Activated CD4-positive, alpha-beta T cell treated with anti-CD3 and anti-CD28 coated beads, Interleukin-10, Interleukin-2, amounts not matched to agents 100 ng/mL and 50 ng/mL, durations not matched to agents 16 hours and 8 hours (primary cell): ENCODE measurements at places on chromosomes 6 and 20.

- DNase-seq = no peak
Observed at GRCh38 chr20:33724439-33725094, 4.5 kb upstream of the PXMP4 start.

DNA sequence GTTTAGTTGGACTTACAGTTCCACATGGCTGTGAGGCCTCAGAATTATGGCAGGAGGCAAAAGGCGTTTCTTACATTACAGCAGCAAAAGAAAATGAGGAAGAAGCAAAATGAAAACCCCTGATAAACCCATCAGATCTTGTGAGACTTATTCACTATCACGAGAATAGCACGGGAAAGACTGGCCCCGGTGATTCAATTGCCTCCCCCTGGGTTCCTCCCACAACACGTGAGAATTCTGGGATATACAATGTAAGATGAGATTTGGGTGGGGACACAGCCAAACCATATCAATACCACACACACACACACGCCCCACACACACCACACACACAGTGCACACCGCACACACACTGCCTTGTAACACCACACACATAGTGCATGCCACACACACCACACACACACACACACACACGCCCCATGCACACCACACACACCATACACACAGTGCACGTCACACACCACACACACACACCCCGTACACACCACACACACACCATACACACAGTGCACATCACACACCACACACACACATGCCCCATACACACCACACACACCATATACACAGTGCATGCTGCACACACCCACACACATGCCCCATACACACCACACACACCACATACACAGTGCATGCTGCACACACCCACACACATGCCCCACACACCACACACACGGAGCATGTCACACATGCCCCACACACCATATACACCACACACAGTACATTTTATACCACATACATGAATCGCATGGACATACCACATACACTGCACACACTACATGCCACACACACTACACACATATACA lies 310.5 kb downstream of the TAF4 start:
- DNase-seq = no peak

- peak; percentile 46 for DNase-seq
Observed at GRCh38 chr6:36979347-36979742, 6.7 kb downstream of the MTCH1 start.

DNA sequence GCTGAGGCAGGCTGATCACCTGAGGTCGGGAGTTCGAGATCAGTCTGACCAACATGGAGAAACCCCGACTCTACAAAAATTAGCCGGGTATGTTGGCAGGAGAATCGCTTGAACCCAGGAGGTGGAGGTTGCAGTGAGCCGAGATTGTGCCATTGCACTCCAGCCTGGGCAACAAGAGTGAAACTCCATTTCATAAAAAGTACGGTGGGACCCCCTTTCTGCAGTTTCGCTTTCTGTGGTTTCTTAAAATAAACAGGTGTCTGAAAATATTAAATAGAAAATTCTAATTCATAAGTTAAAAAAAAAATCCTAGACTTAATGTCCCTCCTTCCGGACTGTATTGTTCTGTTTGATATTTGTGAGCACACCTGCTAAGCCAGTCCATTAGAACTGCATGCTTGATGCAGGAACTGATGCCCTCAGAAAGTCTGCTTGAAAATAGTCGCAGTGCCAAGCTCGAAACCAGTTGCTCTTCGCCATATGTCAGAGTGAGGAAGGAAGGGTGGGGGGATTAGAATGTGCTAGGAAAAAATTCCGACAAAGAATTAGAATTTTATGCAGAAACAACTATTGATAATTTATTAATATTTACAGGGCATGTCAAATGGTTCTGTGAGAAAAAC lies 85.9 kb downstream of the JARID2 start:
- no peak for DNase-seq

DNA sequence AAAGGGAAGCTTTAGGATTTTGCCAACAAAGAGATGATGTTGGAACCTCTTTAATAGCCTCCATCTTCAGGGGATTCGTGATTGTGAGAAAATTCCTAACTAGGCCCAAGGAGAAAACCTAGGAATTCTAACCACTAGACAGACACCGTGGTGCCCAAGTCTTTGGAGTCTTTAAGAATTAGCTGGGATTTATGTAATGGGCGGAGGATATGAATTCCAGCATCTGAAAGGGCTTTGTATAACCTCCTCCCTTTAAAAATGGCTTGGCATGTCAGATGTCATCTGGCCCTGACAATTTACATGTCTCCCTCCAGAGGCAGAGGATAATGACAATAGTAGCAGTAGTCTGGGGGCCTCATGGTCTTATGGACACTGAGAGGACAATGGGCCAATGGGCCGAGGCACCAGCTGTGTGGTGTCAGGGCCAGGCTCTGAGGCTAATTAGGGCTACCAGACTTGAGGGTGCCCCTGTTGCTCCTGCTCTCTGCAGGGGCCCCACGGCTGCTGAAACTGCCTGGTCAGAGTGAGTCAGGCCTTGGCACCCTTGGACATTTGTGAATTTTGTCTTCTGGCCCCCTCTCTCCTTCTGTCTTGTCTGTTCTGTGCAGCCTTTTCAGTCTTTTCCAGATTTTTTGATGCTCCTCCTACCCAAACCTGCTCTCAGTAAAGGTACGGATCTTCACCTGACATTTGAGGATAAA lies 113.9 kb downstream of the EDN1 start:
- DNase-seq = no peak

DNA sequence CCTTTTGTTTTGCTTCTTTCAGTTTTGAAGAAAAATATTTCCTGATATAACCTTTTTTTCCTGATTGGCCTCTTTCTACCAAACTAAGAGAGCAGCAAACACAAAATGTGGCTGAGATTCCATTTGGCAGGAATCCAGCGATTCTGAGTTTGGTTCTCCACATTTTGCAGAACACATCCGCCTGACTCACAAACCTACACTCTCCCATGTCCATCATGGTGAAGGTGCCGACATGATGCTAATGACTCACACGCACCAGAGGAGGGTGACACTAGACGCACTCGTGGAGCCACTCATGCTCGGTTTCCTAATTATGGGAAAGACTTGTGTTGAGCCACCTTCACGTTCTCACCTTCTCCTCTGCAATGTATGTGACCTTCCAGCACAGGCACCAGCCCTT lies 45.9 kb upstream of the DUSP22 start:
- no peak for DNase-seq

DNA sequence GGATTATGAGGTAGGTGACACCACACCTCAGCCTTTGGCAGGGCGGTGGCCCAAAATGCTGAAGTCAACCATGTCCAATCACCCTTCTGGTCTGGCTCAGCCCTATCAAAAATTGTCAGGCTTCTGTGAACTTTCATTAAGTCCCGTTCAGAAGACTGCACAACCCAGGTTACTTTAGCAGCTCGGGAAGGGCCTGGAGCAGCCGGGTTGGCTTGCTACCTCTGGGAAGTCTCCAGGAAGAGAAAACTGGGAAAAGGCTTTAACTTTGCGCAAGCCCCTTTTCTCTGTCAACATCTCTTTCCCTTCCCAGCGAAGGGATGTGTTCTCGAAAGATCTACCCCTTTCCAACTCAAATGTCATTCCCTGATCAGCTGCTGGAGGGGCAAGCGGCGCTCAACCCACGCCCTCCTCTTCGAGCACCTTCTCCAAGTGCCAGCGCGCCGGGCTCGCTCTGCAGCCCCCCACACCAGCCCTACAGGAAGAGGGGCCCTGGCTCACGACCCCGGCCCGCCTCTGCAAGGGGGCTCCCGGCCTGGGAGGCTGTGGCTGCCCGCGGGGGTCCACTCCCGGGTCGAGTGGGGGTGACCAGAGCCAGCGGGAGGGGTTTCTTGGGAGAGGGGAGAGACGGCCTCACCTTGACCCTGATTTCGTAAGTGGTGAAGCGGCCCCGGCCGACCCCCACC lies 573 bp downstream of the SNX3 start:
- peak; percentile 43 for DNase-seq

DNA sequence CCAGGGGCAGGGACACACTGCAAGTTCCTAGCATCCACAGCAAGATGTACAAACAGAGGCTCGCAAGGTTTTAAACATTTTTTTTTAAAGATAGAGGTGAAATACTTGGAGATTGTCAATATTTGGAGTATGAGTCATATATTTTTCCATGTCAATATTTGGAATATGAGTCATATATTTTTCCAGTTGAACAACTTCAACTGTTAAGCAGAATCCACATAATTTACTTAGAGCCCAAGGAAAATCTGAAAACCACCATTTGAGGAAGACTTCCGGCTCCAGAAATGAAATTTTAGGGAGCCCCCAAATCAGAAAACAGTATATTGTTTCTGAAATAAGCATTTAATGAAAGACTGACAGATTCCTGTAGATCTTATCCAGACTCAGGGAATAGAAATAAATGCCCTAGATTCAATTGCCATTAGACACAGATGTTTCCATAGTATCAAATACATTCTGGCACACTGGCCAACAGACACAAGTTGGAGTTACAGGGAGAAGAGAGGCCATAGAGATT lies 51.6 kb upstream of the FAM184A start:
- DNase-seq = no peak

DNA sequence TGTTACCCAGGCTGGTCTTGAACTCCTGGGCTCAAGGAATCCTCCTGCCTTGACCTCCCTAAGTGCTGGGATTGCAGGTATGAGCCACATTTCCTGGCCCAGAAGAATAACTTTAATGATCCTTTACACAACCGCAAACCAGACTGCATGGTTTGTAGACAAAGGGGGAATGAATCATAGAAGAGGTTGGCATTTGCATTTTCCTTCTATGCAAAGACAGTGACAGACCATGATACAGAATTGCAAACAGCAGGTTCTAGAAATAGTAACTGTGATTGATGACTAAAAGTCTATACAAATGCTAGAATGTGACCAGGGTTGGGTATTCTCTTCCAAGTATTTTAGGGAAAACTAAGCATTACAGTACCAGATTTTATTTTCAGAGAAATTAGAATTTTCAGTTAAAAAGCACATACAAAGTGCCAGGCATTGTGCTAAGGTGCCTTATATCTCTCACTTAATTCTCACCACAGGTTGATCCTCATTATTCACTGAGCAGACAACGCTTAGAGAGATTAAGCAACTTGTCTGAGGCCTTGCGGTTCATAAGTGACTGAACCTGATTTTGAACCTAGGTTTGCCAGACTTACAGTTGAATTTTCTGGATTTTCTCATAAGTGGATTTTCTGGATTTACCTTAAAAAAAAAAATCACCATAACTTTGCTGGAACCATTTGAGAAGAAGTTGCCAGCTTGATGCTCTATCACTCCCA lies 146.6 kb downstream of the ZFAND3 start:
- no peak for DNase-seq

GRCh38 chr6:22848121-22848520 lies 278.8 kb downstream of the HDGFL1 start:
- no peak for DNase-seq

GRCh38 chr20:32354592-32355416 lies 3.3 kb upstream of the ASXL1 start:
- DNase-seq = peak; percentile 85

- no peak for DNase-seq
Observed at GRCh38 chr6:42095094-42095493, 44.8 kb downstream of the TAF8 start.

- DNase-seq = peak; percentile 16
Observed at GRCh38 chr20:59560588-59561227, 43.6 kb upstream of the PHACTR3 start.

DNA sequence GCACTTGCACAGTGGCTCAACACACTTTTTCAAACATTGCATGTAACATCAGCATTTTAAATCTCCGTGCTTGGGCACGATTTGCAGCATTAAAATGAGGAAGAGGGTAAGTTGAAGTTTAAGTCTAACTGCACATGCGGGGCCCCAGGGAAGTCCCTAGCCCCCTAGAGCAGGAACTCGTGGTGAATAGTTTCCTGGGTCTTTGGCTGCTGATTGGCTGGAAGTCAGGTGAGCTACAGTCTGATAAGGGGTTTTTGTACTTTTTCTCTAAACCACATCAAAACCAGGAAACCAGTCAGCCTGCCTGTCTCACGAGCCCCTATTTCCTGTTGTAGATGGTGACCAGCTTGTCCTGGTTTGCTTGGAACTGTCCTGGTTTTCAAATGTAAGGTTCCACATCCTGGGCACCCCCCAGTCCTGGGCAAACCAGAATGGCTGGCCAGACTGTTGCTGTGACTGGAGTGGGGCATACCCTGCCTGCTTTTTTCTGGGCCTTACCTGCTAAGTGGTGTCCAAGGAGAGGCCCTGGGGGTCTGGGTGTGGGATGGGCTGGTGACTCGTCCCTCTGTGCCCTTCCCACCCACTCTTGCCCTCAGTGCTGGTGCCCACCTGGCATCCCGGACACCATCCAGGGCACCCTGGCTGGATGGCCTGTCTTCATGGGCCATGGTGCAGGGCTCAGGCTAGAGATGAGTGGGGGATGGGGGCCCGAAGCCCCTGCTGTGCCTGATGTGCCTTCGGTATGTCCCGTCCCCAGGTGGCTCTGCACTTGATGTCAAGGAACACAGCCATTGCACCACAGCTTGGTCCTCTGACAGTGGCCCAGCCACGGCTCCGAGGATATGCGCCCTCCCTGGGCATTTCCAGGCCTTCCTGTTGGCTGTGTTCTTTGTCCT lies 31.8 kb downstream of the SUN5 start:
- DNase-seq = peak; percentile 95

DNA sequence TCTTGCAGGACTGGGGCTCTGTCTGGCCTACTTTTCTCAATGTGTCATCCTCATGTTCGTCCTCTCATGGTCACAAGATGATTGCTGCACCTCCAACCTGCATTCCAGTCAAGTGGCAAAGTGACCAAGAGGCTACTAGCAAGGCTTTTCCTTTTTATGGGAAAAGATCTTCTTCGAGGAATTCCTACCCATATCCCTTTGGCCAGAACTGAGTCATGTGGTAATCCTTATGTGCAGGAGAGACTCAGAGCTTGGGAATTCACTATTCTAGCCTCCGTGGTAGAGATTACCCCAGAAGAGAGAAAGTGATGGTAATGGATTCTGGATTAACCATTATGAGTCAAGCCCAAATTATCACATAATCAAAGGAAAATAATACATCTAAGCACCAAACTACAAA lies 162.7 kb downstream of the KCNQ5 start:
- no peak for DNase-seq

DNA sequence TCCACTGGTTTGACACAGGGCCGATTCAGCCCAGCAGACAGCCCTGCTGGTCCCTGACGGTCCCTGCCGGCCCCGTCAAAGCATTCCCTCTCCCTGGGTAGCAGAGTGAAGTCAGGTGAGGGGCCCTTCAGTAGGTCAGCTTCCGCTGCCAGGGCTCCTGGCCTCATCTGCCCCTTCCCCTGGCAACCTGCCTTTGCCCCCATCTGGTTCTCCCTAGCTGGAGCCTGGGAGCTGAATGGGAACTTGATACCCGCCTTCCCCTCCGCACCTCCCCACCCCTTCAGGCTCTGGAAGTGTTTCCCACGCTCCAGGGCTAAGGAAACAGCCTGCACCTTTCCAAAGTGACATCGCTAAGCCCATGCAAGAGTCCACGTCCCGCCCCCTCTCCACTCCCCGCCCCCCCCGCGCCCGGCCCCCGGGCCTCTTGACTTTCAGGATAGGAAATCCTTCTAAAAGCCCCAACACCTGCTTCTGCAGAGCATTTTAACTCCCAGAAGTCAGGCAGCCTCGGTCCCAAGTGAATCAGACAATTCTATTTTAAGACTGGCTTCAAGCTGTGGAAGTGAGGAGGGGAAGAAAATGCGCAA lies 53.3 kb downstream of the ISM1 start:
- DNase-seq = no peak

GRCh38 chr6:9979996-9980395 lies 434.9 kb downstream of the TFAP2A start:
- no peak for DNase-seq
